NCI-H526 (cell line): ENCODE measurements at places on chromosomes 11 and 22.

GRCh38 chr11:59854871-59855270, 9.6 kb upstream of the CBLIF start:
- no peak for DNase-seq

- no peak for DNase-seq
These were observed 10.4 kb upstream of the GRAMD4 start for GRCh38 chr22:46609724-46610201.

- DNase-seq = peak; percentile 79
These were observed 54.7 kb upstream of the CTTN start for GRCh38 chr11:70343636-70344035.

GRCh38 chr11:134510233-134511040, 98.4 kb upstream of the B3GAT1 start:
- no peak for DNase-seq

- DNase-seq = no peak
These were observed 869 bp downstream of the ZC3H7B start for GRCh38 chr22:41302021-41302767.

DNA sequence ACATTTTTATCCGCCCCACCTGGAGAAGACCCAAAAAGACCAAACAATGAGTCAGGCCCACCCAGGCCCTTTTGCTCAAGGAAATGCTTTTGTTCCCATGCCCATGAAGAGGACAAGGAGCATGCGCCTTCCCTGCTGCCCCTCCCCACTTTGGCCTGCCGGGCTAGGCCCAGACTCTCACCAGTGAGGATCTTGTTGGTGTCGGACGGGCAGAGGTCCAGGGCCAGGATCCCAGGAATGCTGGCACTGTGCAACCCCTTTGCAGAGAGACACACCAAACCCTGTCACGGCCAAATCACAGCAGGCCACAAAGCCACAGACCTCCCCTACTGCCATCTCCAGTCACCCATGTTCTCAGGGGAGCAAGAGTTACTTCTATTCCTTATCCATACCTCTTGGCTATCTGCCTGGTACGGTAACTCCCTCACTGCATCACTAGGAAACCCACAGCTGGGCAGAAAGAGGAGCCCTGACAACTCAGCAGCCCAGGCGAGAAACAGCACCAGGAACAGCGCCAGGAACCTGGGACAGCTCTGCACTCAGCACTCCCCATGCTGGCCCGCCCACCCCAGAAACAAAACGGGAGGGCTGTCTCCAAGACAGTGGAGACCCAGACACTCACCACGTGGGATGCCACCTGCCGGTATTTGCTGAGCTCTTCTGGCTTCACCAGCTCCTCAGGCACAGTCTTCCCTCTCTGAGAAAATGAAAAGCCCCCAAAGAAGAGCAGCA, 5.5 kb downstream of the PRPF19 start:
- no peak for DNase-seq
